ENCODE measurements at places on chromosomes 5 and 9.

- no peak for DNase-seq
Measured at GRCh38 chr9:102273952-102274351, 535.5 kb upstream of the GRIN3A start.

DNA sequence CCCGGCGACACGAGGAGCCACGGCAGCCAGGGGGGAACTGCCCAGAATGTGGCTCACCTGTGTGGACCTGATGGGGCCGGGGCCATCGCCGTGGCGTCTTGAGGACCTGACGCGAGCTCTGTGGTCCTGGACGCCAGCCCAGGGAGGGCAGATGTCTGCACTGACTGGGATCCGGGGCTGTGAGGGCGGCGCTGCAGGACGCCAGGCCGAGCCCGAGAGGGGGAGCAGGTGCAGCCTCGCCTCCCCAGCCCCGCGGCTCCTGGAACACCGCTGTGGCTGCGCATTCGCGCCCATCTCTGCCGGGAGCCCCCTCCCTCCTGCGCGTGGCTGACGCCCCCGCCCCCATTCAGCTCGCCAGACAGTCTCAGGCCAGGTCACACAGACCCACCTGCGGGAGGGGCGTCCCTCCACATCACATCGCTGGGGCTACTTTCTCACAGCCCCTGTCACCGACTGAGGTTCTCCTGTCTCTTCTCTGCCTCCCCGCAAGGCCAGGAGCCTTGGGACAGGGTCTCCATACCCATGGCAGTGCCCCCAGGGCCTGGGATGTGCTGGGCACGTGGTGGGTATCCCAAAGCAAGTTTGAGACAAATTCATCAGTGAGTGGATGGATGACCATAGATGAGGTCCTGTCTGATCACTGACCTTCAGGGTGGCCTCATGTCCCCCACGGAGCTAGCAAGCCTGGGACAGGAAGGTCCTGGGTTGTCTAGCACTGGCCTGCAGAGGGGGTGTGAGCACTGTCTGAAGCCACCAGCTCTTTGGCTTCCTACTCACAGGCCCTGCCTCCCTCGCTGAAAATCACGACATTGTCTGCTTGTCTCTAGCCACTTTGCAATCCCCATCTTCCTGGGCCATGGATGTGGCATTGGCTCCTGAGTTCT is 47.3 kb downstream of the RASGEF1C start:
- no peak for DNase-seq

DNA sequence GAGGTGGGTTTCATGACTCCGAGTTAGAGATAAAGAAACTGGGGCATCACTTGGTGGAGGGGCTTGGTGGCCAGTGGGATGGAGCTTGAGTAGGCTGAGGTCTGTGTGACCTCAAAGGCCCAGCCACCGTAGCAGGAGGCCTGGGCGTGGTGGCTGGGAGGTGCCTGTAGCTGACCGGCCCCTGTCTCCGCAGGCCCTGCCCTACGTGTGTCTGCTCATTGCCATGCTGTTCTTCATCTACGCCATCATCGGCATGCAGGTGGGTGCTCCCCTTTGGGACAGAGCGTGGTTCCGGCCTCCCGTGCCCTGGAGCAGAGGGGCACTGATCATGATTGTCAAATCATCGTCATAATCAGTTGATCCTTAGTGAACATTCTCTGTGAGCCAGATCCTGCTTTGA is 196.2 kb downstream of the CACNA1B start:
- DNase-seq = no peak

DNA sequence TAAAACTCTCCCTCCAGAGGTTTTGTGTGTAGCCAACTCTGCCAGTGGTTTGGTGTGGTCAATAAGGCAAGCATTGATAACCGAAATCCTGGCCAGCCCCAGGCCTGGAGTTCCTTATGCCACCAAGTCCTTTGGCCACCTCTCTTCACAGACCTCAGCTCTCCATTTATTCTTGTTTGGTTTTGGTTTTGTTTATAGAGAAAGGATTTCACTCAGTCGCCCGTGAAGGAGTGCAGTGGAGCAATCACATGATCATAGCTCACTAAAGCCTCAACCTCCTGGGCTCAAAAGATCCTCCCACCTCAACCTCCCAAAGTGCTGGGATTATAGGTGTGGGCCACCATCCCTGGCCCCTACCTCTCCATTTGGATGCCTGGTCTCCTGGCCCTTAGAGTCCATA is 55.4 kb upstream of the PPARGC1B start:
- no peak for DNase-seq

DNA sequence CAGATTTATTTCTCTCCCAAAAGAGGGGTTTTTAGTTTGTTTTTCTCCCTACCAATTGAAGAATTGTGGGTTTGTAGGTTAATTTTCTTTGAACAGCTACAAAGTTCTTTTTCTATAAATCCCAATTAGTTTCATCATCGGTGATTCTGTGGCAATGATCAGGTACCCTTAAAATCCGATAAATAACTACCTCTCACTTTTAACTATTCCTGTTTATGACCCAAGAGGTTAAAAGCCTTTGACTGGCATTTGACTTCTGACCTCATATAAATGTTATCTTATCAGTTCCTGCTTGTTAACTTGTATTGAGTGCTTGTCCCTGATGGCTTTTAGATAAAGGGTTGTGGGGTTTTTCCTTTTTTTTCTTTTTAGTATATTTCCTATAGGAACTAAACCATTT is 124.4 kb upstream of the TMEM161B start:
- no peak for DNase-seq

DNA sequence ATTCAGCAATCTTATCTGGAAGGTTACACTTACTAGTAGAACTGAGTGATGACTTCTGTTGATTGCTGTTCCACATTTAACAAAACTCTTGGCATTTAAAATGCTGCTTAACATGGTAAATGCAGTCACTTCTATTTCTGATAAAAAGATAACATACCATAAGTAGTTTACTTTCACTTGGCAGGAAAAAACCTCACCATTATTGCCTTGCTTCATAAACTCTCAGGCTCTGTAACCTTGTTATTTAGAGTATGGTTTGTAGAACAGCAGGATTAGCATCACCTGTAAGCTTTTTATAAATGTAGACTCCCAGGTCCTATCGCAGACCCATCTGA is 55.5 kb downstream of the AUH start:
- DNase-seq = no peak

- DNase-seq = no peak
Measured at GRCh38 chr5:148788636-148789035, 37.8 kb upstream of the ADRB2 start.

- peak; percentile 32 for DNase-seq
Measured at GRCh38 chr5:122192497-122193496, 63.5 kb downstream of the ZNF474 start.

DNA sequence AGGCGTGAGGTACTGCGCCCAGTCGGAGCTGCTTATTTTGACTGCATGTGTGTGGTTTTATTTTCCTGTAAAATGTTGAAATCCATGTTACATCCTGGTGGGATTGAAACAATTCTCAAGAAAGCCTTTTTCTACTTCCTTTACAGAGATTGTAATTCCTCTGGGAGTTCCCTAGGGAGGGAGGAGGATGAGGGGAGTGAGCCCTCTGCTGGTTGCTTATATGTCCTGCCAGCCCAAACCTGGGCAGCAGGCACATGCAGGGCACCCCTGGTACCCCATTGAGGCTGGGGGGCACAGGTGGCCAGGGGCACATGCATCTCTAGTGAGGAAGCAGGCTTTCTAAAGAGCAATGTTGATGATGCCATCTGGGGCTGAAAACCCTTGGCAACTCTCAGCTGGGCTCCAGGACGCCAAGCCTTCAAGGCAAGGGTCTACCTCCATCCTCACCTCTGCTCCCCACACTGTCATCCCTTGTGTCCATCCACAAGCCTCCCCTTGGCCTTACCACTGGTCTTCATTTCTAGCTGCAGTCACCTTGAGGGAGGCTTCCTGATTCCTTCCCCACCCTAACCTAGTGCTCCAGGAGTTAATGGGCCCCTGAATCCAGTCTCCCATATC is 84.7 kb upstream of the TNFSF8 start:
- DNase-seq = no peak

DNA sequence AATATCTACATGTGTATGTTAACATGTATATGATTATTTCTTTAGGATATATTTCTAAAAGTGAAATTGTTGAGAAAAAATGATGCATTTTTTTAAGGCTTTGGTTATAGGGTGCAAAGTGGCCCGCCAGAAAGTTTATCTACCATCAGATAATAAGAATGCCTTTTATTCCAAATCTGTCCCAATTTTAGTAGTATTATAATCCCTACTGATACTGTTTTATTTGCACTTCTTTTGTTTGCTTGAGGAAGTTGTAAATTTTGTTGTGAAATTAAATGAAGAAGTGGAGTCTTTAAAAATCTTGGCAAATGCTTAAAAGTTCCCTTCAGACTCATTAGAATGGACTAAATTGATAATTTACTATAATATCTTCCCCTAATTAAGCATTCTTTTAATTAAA is 73.0 kb downstream of the NIPBL start:
- no peak for DNase-seq

GRCh38 chr9:127277099-127277498 is 12.5 kb downstream of the GARNL3 start:
- no peak for DNase-seq

GRCh38 chr5:76582230-76583162 is 40.7 kb downstream of the F2RL2 start:
- no peak for DNase-seq

DNA sequence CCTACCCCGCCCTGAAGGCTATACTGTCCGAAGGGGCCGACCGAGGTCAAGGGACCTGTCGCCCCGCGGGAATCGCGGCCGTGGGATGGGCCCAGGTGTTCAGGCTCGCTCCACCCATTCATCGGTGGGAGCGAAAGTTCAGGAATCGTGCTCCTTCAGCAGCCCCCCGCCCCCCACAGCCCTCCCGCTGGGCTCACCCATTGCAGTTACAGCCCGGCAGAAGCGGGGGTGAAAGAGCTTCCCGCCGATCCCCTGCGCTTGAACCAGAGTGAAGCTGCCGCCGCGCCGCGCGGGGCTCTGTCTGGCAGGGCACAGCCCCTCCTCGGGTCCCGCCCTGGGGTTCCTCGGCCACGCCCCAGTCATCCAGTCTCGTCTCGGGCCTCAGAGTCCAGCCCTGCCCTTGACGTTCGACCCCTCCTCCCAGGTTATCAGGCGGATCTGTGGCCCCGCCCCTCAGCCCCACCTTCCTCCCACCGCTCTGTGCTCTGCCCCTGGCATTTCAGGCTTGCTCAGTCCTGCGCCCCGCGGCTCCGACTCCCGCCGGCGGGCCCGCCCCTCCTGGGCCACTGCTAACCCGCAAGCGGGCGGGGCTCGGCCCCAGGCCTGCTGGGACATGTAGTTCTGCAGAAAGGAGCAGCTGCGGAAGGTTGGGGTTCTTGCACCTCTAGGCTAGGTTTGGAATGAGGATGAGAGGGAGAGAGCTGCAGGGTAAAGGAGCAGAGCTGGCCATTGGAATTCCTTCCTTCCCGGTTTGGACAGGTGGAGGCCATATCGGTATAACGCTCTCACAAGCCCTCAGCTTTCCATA is at the start of gene MYORG:
MYORG (minus strand) TSS at position 303 of the 808 bp plus-strand sequence. CDS start 3,955 bp downstream, outside the sequence.
- DNase-seq = peak; percentile 95
